ENCODE measurements at places on chromosomes 2 and 18.
A peak's percentile ranks its signal among the peaks of the same experiment; 100 is the strongest.

DNA sequence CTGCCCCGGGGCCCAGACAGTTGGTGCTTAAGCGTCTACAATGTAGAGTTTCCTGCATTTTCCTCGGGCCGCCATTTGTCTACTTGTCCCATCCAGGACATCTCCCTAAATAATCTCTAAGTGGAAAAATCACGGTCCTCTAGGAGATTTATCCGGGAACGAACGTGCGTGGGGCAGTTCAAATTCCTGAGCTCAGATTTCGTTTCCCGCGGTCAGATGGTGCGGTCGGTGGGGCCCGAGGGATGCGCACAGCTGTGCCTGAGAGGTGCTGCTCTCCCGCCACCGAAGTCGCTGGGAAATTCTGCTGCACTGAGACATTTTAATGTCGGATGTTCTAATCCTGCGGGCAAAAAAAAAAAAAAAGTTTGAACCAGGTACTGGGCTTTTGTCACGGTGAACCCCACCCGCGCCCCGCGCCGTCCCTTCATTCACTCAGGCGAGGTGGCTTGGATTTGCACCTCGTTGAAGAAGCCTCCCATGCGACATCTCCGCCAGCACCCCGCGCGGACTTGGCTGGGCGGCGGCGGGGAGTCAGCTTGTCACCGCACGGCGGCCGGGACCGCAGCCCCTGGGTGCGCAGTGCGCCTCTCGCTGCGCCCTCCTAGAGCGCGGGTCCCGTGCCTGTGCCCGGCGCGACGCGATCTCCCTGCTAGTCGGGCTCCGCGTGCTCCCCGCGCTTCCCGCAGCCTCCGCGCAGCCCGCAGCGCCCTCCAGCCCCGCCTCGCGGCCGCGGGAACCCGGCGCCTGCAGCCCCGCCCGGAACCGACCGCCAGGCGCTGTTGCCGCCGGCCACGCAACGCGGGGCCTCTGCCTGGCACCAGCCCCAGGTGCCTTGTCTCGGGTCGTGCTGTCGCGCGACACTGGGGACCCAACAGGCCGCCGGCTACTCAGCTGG lies 191.9 kb upstream of the TCF4 start:
- peak; percentile 19 for DNase-seq

DNA sequence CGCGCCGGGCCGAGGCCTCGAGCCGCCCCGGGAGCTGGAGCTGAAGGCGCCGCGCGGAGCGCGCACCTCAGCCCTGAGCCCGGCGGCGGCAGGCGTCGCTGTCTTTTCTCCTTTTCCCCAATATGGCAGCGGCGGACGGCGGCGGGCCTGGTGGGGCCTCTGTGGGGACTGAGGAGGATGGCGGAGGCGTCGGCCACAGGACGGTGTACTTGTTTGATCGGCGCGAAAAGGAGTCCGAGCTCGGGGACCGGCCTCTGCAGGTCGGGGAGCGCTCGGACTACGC lies 369 bp downstream of the SMCHD1 start:
- peak; percentile 40 for DNase-seq

- DNase-seq = peak; percentile 85
Measured at GRCh38 chr2:19358242-19359020, at the start of gene OSR1. OSR1 (minus strand) TSS chr2:19358623; CDS start chr2:19353805, 4,818 bp downstream.

- DNase-seq = peak; percentile 67
Measured at GRCh38 chr2:65545837-65546805, 113.7 kb upstream of the SPRED2 start.

DNA sequence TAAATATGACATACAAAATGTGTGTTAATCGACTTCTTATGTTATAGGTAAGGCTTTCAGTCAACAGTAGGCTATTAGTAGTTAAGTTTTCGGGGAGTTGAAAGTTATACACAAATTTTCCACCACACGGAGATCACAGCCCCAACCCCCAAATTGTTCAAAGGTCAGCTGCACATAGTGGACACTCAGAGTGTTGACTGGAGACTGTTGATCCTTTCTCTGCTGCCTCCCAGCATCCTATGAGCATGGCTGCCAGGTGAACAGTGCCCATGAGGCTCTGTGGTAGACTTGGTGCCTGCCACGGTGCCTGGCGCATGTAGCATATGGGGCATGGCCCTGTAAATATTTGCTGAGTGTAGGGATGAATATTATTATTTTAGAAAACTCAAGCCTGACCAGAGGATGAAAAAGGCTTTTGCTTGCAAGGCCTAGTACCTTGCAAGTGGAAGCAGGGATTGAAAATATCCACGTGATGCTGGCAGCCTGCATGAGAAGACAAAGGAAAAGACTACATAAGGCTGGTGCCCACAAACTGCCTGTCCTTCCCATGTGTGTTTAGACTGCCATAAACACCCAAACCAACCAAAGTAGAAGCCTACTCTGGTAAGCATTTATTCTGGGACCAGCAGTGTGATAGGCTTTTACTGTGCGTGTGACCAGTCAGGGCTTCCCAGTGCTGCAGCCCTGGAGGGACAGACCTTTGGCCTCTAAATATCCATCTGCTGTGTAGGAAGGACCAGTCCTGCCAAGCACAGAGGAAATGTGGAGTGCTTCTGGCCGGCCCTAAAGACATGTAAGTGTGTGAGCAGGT lies 226.1 kb downstream of the LDLRAD4 start:
- DNase-seq = no peak

- DNase-seq = no peak
Measured at GRCh38 chr2:34291076-34291475, 692.0 kb upstream of the FAM98A start.

- DNase-seq = no peak
Measured at GRCh38 chr2:239398521-239398921, 2.3 kb downstream of the HDAC4 start.
